Right ventricle myocardium superior (tissue), 1 donor: ENCODE measurements at places on chromosomes 5 and 9. TPM values are rescaled to one million over a fixed set of nuclear protein-coding genes. Genes with fewer than 3 reads are reported as not detected.

DNA sequence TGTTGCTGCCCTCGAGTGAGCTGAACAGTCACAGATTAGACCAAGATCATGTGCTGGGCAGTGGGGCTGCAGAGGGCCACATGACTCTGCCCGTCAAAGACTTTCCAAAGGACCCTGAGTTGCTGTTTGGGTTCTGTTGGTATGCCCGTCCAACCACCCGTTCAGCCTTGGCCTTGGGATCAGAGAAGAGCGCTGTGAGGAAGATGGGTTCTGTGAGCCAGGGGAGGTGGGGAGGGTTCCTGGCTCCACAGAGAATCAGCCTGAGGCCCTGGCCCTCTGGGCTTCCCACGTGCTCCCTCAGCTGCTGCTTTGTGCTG, 72.6 kb downstream of the RGS3 start:
- no peak for DNase-seq

DNA sequence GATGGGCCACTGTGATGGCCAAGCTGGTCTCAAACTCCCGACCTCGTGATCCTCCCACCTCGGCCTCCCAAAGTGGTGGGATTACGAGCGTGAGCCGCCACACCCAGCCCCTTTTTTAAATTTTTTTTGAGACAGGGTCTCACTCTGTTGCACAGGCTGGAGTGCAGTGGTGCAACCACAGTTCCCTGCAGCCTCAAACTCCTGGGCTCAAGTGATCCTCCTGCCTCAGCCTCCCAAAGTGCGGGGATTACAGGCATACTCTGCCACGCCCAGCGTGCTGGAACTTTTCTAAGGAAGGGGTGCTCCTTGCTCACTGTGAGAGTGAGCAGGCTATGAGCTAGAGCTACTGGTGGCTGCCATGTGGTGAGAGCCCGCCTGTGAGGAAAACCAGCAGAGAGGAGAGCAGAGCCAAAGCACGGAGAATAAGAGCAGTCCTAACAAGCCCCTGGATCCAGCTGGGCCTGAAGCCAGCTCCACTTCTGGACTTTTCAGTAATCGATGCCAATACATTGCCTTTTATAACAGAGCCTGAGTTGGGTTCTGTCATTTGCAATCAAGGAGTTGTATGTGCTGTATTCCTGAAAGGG, 75.5 kb upstream of the UNC5A start:
- DNase-seq, result no peak

- no peak for DNase-seq
These were observed 3.5 kb downstream of the PHF19 start for GRCh38 chr9:120873512-120873911.

- DNase-seq, result no peak
These were observed 37.7 kb upstream of the PAPPA start for GRCh38 chr9:116115761-116116353.

DNA sequence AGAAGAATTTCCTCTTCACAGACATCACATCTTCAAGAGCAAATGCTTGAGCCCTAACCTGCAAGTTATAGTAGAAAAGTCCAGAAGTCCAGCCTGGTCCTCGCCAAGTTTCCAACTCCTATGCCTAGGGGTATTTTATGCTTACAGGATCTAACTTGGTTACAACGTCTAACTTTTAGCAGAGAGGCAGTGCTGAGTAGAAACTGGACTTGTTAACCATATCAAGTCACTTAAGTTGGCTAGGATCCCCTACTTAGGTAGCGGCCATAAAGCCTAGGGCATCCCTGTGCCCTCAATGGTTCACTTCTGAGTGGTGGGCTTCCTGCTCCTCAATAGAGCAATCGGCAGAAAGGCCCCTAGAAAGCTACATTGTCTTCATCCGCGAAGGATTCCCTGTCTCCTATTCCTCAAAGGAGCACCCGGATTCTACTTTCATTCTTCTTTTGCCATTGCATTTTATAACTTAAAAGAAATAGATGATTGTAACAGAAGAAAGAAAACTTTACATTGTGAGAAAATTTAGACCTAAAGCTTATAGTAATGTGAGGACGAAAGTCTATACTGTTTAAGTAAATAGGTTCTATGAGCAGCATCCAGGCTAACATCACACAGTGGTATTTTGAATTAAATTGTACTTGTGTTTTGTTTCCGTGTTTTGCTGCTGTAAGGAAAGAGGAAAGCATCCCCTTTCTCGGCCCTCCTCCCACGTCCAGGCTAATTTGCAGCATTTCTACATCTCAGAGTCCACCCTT, 1.3 kb upstream of the MTAP start:
- DNase-seq, result no peak

- DNase-seq, result no peak
These were observed 294.3 kb upstream of the IRX1 start for GRCh38 chr5:3301306-3301705.

DNA sequence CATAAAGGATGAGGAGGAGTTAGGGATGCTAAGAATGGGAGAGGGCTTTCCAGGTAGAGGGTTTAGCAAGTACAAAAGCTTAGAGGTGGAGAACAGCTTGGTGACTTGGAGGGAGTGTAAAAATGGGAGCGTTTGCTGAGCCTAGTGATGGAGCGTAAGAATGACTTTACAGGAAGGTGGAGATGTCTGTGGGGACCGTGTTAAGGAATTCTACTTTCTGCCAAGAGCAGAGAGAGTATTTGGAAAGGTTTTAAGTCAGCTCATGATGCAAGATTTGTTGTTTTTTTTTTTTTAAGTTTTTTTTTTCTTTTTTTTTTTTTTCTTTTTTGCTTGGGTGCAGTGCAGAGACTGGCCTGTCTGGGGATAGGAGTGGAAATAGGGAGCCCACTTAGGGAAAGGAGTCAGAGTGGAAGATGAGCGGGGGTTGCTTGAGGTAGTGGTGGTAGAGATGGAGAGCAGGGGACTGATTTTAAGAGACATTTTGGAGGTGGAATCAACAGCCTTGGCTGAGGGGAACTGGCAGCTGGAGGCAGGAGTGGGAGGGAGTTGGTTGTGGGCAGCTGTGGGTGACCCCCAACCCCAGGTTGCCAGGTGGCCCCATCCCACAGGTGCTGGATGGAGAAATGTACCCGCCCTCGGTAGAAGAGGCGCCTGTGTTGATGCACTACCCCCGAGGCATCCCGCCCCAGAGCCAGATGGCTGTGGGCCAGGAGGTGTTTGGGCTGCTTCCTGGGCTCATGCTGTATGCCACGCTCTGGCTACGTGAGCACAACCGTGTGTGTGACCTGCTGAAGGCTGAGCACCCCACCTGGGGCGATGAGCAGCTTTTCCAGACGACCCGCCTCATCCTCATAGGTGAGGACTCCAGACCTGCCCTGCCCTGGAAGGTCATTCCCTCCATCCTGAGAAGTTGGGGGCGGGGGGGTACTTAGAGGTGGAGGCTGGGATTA, 12.4 kb downstream of the PTGS1 start:
- DNase-seq, result no peak

DNA sequence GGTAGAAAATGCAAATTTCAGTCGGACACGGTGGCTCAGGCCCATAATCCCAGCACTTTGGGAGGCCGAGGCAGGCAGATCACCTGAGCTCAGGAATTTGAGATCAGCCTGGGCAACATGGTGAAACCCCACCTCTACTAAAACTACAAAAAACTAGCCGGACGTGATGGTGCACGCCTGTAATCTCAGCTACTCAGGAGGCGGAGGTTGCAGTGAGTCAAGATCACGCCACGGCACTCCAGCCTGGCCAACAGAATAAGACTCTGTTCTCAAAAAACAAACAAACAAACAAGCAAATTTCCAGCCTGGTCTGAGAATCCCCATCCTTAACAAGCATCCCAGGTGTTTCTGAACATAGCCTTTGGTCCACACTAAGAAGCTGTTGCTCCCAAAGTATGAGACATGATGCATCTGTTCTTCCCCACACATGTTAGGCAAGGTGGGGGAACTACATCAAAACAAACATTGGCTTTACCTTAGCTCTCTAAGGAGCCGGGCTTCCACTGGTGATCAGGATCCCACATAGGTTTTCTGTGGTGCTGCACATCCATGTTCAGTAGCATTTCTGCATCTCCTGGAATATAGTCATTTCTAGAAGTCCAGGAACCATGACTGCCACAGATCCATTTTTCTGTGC, 92.5 kb upstream of the DMRT1 start:
- no peak for DNase-seq

Gene NDUFS4
- 218 TPM for total RNA-seq

Gene GARNL3
- 12.6 TPM for total RNA-seq

Gene RNF20
- 40.9 TPM for total RNA-seq

Gene APBA1
- 2.0 TPM for total RNA-seq

Gene SLC6A19
- not detected for total RNA-seq

Gene NRG2
- 2.1 TPM for total RNA-seq

Gene BTNL8
- total RNA-seq, result not detected
